ENCODE measurements at places on chromosomes 12 and 14.

- DNase-seq: no peak
These were observed 126.1 kb downstream of the SLC38A6 start for GRCh38 chr14:61106959-61107641.

- DNase-seq: peak; percentile 63
These were observed 11.2 kb upstream of the FKBP11 start for GRCh38 chr12:48936379-48936979.

DNA sequence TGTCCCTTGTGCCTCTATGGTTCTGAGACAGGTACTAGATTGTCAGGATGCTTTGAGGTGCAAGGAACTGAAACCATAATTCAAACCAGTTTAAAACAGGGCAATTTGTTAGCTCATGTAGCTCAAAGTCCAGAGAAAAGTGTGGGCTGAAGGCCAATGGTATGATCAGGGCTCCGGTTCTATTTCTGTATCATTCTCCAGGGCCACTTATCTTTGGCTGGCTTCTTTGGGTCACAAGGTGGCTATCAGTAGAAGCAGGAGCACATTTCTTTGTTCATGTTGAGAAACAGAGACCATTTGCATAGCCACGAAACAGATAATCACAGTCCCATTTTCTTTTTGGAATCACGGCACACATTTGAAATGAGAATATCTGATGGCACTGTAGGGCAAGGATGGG, 294.9 kb downstream of the ETNK1 start:
- no peak for DNase-seq

GRCh38 chr12:121712190-121712460, 427 bp upstream of the TMEM120B start:
- DNase-seq: peak; percentile 8

- no peak for DNase-seq
These were observed 51.1 kb downstream of the GTF2A1 start for GRCh38 chr14:81169711-81170103.

- DNase-seq: no peak
These were observed 22.3 kb upstream of the SPTLC2 start for GRCh38 chr14:77638771-77639171.

GRCh38 chr12:105329926-105330282, 587 bp upstream of the C12orf75 start:
- no peak for DNase-seq

DNA sequence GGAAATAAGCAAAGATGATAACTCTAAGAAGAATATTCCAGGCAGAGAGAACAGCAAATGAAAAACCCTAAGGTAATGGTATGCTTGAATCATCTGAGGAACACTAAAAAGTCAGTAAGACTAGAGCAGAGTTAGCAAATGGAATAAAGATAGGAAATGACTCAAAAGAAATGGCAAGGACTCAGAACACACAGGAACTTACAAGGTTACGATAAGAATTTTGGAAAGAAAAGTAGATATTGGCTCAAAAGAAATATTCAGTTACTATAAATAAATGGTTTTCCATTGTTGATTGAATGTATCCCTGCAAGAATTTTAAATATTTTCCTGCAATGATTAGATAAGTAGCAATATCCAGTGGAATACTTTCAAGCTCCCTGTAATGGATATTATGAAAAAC, 705.8 kb downstream of the C12orf50 start:
- no peak for DNase-seq

DNA sequence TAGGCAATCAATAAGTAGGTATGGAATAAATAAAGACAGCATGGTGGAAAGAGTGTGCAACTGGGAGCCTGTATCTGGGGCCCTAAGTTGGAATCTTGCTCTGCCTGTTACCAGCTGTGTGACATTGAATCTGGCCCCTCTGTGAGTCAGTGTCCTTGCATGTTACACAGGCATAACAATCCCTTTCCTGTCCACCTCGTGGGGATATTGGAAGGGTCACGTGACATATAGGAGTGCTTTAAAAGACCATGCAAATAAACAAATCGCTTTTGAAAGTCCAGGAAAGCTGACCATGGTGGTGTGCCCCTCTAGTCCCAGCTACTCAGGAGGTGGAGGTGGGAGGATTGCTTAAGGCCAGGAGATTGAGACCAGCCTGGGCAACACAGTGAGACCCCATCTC, 51.1 kb upstream of the VRK1 start:
- no peak for DNase-seq

- DNase-seq: no peak
These were observed 30.8 kb downstream of the CAND1 start for GRCh38 chr12:67299926-67300325.

DNA sequence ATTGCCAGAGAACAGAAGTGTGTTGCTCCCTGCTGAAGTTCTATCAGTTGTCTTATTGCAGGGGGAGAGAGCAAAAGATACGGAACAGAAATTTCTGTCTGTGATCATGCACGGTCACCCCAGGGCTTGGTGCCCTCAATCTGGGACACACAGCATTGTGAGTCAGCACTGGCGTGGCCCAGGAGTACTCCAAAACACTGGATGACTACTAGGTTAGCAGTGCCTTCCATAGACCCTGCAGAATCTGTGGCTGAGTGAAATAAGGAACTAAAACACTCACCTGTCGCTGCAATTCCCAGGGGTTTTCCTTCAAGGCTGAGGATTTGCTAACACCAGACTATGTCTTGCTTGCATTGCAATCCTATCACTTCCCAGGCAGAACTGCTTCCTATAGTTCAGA, 165.5 kb downstream of the ANO6 start:
- DNase-seq: no peak

DNA sequence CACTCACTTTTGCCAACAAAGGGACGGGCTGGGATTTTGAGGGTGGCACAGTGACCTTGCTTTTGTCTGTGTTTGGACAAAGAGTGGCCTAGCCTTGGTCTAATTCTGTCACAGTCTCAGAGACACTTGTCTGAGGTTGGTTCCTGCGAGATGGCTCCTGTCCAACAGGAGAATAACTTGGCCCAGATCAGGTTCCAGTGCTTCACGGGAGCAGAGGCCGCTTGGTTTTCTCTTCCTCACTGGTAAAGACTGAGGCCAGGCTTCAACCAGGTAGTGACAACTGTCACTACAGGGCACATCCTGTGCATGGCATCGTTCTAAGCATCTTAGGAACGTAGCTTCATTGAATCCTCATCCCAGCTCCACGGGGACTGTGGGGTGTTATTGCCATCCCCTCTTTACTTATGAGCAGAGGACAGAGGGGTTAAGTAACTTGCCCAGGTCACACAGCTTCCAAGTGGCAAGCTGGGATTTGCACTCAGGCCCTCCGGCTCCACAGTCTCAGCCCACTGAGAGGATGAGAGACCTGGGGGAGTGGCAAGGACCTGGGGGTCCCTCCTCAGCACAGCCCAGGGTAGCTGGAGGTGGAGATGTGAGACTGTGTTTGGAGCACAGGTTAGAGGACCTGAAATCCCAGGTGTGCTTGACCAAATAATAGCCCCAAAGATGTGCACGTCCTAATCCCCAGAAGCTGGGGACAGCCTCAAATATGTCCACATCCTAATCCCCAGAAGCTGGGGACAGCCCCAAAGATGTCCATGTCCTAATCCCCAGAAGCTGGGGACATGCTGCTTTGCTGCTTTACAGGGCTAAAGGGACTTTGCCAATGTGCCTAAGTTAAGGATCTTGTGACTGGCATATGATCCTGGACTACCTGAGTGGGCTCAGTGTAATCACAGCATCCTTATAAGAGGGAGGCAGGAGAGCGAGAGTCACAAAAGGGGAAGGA, 179.2 kb upstream of the RTL1 start:
- no peak for DNase-seq

DNA sequence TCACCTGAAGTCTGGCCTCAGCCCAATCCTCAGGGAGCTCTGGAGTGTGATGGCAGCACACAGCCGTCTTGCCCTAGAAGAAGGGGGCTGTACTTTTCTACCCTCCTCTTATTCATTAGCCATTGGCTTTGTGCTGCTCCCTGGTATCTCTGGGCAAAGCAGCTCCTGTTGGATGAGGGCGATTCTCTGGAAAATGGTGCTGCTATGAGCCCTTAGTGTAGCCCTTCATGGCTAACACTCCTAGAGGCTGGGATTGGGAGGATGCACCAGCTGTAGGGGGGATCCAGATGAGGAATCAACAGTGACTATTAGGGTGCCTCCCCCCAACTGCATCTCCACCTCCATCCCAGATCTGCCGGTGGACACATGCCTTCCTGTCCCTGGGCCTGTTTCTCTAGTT, 32.6 kb downstream of the RPH3A start:
- DNase-seq: no peak

DNA sequence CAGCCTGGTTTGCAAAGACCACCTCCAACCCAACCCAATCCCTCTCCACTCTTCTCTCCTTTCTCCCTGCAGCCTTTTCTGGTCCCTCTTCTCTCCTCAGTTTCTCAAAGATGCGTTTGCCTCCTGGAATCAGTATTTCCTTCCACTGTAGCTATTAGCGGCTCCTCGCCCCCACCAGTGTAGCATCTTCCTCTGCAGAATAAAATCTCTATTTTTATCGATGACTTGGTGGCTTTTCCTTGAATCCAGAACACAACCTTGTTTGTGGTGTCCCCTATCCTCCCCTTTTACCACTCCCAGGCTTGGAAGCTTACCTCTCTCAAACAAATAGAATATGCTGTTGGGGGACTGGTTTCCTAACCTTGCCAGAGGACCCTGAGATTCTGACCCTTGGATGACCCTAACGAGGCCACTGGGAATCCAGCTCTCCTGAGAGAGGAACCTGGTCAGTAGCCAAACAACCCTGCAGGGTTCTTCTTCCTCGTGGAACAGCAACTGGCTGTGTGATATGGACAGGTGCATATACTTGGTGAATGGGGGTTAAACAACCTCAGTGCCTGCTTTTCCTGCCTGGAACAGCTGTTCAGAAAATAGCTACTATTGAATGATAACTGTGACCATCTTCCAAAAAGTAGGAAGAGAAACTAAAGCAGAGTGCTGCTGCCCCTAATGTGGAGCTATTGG, 4.4 kb downstream of the WNT1 start:
- DNase-seq: no peak

GRCh38 chr12:97537501-97537900, 74.9 kb downstream of the RMST start:
- DNase-seq: no peak

- no peak for DNase-seq
These were observed 238.0 kb upstream of the SLC16A7 start for GRCh38 chr12:59357811-59358210.

DNA sequence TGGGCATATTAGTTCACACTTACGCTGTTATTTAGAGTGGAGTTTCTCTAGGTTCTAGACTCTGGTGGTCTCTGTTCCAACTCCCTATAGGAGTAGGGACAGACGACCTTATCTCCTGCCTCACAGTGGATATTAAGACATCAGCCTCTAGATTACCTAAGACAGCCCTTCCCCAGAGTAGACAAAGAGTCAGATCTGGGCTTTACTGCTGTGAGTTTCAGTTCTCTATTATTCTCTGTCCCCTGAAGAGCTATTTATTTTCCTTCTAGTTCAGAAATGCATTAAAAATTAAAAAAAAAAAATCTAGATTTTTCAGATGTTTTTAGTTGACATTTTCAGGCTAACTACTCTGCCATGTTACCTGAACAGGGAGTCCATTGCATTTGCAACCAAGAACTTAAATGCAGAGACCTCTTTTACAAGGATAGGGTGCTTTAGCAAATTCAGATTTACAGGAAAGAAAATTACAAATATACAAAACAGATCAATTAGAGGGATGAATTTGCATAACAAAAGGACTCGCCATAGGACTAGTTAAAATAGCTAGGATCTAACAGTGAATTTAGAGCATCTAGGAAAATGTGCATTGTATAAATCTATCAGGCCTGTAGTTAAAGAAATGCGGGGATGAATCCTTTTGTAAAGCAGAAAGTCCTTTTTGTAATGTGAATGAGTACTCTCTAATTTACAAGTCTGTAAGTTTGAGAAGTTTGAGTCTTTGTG, 381.4 kb downstream of the APAF1 start:
- DNase-seq: no peak

DNA sequence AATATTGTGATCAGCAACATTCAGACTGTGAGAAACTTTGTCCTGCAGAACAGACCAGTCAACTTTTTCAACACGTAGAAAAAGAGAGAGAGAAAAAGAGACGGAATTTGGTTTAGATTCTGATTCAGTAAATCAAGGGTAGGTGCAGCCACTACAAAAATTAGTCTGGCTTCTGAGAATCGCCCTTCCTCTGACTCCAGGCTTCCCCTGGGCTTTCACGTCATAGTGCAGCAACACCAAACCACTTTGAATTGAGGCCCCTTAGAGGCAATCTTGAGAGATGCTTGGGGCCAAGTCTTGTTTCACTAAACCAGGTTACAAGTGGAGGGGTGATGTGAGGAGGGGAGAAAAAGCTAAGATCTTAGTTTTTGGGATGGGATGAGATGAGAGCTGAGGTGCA, 37.5 kb upstream of the PTGR2 start:
- DNase-seq: no peak

- DNase-seq: no peak
These were observed 82.2 kb downstream of the ATXN7L3B start for GRCh38 chr12:74619884-74620283.

GRCh38 chr14:100604709-100605108, 17.5 kb upstream of the BEGAIN start:
- no peak for DNase-seq

DNA sequence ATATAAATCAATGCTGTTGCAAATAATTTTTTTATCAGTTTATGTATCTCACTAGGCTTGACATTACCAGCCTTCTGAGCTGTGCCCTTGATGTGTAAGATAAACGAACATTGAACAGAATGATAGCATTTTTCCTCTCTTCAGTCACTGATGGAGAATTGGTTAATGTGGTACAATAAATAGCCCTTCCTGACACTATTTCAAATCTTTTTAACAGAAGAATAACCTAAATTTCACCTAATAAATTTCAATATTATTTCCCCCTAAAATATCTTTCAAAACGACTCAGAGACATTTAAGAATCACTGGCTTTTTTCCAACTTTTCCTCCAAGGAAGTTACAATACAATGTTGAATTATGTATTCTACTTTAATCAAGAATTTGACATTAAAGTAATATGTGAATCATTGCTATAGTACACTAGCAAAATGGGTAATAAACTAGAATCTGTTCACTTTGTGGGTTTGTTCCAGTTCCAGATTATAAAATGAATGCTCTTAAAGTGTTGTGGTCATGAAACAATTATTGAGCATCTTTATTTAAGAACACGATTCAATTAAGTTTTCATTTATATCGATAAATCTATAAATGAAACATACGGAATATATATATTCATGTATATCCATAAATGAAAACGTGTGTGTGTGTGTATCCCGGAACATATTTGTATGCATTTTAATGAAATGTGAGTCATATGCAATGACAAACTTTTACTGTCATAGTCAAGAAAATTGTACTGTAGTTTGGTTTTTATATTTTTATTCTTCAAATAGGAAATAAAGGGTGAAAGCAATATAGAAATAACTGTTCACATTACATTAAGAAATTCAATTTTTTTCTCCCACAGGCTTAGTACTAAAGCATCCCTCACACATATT, 2.5 kb upstream of the ATP2B1 start:
- no peak for DNase-seq

DNA sequence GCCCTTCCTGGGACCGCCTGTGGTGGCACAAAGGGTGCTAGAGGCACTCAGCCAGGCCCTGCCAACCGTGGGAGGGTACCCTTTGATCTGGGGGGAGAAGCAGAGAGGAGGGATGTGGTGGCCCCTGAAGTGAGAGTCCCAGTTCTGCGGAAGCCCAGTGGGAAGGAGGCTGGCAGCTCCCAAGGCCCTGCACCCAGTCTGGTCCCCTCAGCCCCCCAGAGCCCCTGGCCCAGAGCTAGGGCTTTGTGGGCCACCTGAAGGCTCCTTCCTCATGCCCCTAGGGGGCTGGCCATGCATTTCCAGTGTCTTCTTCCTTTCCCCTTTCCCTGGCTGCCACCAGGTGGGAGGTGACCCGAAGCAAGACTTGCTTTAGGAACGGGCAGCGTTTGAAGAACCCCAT, 44.3 kb downstream of the PLEKHG3 start:
- no peak for DNase-seq
